MM.1S (cell line): ENCODE measurements at places on chromosomes 7 and 10.

- no peak for DNase-seq
These were observed 40.0 kb downstream of the ETV1 start for GRCh38 chr7:13949445-13949844.

DNA sequence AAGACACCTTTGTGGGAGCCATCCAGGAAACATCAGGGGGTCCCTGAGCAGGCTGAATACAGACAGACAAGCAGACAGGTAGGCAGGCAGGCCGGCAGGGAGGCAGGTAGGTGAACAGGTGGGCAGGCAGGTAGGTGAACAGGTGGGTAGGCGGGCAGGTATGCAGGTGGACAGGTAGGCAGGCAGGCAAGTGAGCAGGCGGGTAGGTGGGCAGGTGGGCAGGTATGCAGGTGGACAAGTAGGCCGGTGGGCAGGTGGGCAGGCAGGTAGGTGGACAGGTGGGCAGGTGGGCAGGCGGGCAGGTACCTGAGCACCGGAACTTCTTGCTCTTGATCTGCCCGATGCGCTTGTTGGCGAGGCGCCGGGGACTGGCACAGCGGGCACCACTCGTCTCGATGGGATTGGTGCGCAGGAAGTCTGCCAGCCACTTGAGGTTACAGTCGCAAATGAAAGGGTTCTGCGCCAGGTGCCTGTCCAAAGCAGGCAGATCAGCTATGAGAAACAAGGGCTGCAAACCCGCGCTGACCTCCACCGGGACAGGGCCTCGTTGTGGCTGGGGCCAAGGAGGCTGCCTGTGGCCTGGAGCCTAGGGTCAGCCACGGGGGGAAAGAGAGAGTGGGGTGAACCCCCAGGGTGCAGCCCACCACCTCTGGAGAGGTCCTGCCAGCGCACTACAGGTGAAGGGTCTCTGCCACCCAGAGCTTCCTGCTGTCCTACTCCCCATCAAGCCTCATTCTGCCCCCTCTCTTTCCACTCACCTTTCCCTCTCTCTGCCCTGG is 136.9 kb downstream of the SLIT1 start:
- no peak for DNase-seq

GRCh38 chr10:22683140-22683389 is 31.3 kb downstream of the PIP4K2A start:
- DNase-seq = no peak

DNA sequence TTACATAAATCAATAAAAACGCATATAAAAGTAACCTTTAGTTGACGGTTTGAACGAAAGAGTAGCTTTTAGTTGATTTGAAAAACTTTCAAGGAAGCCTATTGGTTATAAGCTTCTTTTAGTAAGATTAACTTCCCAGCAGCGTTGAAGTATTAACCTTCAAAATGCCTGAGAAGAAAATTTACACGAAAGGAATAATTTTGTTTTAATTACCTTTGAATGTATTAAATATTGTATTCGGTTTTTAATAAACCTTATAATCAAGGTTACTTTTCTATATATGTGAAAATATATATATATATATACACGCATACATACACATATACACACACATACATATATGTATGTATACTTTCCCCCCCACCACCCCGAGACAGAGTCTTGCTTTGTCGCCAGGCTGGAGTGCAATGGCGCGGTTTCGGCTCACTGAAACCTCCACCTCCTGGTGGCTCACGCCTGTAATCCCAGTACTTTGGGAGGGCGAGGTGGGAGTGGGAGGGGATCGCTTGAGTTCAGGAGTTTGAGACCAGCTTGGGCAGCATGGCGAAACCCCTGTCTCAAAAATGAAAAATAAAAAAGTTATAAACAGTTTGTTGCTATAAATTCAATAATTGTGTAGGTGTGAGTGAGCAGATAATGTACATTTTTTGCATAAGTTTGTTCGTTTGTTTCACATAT is 57.6 kb upstream of the EZH2 start:
- peak; percentile 90 for DNase-seq

- no peak for DNase-seq
These were observed 28.7 kb downstream of the IKZF1 start for GRCh38 chr7:50333221-50333651.

GRCh38 chr7:68133045-68133444 is 1136.4 kb downstream of the TYW1 start:
- peak; percentile 94 for DNase-seq

GRCh38 chr10:122010405-122011050 is 21.6 kb downstream of the TACC2 start:
- DNase-seq = no peak

DNA sequence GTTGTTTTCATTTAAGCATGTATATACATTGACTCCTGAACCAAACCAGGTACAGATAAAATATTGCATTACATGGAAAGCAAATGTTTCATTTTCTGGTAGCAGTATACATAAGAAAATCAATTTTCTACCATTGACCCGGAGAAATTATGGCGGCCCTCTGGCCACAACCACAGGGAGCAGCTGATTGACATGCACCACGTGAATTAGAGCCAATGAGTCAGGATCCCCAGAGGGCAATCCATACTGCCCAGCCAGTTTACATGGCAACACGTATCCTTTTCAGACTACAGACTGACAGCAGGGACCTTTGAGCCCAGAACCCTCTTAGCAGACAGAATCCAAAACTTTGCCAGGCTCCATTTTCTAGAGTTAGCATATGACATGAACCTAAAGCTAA is 272.2 kb upstream of the NEBL start:
- DNase-seq = no peak

DNA sequence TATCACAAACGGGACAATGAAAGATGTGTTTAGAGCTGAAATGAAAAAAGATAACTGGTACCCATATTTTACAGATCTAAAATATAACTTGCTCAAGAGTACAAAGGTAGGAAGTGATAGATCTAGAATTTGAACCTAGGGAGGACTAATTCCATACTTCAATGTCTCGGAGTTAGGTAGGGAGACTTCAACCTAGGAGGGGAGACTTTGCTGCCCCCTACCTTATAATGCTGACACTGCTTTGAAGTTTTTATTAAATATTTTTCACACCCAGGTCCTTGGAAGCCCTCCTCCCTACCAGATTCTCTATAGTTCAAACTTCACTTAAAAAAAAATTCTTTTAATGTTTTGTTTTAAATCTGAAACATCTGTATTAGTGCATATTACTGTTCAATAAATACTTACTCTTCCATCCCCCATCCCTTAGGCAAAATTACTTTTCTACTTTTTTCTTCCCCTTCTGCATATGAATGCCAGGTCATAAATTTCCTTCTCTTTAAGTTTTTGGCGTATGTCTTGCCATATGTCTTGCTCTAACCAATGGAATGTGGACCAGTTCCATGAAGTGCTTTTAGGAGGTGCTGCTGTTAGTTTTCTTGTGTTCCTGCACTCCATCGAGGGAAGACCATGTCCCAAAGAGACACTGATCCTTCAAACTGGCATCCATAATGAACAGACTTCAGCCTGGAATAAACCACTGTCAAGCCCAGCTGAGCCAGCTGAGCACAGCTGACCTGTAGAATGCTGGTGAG is 57.8 kb downstream of the MICU1 start:
- DNase-seq = no peak

- DNase-seq = no peak
These were observed 15.5 kb downstream of the HIF1AN start for GRCh38 chr10:100551196-100551595.

GRCh38 chr7:47568547-47568946 is 13.4 kb downstream of the TNS3 start:
- no peak for DNase-seq

DNA sequence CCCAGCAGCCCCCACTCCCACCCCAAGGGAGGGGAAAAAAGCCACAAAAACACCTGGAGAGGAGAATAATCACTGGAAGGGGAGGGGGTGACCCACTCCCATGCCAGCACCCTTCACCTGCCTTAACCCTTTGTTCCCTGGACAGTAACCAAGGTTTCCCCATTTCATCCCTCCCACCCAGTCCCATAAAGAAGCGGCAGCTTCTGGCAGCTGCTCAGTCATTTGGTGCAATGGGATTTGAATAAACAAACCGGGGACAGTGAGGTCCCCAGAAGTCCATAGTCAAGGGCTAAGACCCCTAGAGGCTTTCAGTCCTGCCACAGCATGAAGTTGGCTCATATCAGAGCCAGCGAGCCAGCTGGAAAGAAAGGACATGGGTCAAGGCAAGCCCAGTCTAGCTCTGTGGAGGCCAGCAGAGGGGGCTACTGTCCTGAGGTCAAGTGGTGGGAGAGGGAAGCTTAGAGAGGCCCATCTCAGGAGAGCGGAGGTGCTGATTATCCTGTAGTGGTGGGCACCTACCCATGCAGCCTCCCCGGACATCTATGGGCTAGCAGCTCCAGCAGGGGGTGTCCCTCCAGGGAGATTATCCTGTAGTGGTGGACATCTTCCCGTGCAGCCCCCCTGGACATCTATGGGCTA is 58.9 kb upstream of the LBX1 start:
- DNase-seq = no peak
